ENCODE measurements at places on chromosomes 3 and 15.
A peak's percentile ranks its signal among the peaks of the same experiment; 100 is the strongest.

- no peak for DNase-seq
These were observed 349.5 kb upstream of the POU1F1 start for GRCh38 chr3:87625876-87626275.

GRCh38 chr3:195815169-195815771, 3.5 kb upstream of the MUC4 start:
- no peak for DNase-seq

GRCh38 chr3:88105325-88105724, 44.4 kb upstream of the C3orf38 start:
- DNase-seq, result no peak

- DNase-seq, result no peak
These were observed 12.1 kb downstream of the TBC1D2B start for GRCh38 chr15:78065284-78065872.

DNA sequence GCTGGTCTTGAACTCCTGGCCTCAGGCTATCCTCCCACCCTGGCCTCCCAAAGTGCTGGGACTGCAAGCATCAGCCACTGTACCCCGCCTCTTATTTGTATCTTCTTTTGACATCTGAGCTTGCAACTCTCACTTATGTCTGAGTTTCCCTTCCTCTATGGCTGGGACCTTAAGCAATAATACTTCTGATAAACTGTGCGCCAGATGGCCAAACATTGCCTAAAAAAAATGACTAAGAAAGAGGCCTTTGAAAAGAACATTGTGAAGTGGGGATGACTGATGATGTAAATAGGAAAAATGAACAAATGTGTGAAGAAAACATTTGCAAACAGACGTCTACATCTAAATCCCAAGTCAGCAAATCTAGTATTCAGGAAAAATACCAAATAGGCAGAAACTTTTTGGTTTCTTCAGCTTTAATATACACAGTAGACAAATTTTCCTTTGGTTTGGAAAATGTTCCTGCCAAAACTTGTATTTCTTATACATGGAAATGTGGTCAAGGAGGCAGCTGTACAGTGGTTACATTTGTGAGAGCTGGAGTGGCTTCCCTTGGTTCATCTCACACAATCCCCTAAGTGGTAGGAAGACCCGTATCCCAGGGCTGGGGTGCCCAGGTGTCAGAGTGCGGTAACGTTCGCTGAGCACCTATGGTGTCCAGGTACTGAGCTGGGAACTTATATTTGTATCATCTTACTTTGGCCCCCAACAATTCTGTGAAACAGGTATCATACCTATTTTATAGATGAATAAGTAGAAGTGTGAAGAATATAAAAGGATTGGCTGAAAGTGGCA, 11.6 kb upstream of the TFRC start:
- no peak for DNase-seq

DNA sequence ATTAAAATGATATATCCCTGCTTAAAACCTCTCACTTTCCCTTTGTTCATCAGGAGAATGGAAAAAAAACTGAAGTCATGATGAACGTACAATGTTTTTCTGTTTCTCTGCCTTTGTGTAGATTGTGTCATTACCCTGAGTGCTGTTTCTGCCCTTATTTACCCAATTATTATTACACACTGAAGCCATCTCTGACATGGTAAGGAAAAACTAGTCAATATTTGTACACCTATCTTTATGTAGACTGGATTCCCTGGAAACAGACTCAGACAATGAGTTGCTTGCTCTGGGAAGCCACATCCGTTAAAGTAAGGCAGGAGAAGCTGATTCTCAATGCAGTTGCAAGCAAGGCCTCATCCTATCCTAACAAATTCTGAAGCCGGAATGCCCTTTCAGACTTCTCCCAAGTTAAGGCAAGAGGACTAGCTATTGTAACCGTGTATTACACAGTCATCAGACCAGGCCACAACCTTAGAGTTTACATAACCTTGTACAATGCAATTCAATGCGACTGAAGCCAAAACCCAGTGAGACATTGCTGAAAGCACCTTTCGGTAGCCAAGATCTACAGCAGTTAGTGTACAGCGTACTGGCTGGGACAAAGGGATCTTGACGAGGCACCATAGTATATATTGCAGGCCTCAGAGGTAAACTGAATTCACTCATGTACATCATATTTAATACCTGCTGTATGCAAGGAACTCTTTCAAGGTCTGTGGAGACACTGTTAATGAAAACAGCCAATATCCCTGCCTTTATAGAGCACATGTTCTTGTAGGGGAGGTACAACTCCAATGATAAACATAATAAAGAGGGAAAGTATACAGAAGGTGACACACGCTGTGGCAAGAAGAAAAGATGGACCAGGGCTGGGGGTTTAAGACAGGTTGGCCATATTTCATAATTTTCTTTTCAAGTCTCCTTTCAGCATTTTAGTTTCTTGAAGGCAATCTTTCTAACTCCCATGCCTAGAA, 1040.8 kb upstream of the SEMA6D start:
- DNase-seq, result no peak

DNA sequence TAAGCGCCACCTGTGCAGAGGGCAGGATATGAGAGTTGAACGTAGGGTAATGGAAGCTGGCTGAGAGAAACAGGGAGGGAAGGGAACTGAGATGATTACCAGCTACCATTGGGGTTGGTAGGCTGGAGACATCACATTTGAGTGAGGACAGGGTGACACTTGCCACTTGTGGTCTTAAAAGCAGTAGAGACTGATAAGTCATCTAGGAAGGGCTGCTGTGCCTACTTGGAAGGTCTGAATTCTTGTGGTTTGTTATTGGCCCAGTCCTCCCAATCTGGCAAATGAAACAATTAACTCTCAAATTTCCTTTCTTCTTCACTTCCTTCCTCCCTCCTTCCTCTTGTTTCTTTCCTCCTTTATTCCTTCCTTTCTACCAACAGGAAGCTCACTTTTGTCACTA, 46.8 kb downstream of the COL6A5 start:
- no peak for DNase-seq

GRCh38 chr15:77097248-77097721, 26.4 kb upstream of the TSPAN3 start:
- DNase-seq, result no peak

GRCh38 chr3:45209526-45209925, 16.6 kb downstream of the TMEM158 start:
- DNase-seq, result no peak

- no peak for DNase-seq
These were observed at the start of gene SLC49A4 for GRCh38 chr3:122794779-122795673. SLC49A4 (plus strand) TSS chr3:122795069; CDS start chr3:122795193, 124 bp downstream.

DNA sequence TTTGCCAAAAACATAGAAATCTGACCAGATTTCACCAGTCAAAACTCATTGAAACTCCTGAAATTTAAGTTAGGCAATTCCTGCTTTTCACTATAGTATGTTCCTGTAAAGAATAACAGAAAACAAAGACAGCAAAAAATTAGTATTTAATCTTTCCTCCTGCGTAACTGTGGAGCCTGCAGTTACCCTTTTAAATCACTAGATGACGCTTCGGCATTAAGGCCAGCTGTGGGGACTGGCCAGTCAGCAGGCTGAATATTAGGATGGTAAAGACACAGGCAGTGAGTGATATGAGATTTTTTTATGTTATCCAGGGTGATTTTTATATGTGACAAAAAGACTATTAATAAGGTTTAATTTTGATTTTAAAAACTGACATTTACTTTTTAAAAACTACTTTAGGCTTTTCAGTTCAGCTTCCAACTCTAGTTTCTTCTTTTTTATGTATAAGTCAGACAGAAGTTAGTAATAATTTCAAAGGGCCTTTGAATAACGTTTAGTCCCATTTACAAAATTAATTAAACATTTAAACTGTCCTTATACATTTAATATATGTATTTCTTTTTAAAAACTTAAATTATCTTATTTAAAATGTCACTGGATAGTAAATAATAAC, 165.1 kb downstream of the PPM1L start:
- DNase-seq, result peak; percentile 45

DNA sequence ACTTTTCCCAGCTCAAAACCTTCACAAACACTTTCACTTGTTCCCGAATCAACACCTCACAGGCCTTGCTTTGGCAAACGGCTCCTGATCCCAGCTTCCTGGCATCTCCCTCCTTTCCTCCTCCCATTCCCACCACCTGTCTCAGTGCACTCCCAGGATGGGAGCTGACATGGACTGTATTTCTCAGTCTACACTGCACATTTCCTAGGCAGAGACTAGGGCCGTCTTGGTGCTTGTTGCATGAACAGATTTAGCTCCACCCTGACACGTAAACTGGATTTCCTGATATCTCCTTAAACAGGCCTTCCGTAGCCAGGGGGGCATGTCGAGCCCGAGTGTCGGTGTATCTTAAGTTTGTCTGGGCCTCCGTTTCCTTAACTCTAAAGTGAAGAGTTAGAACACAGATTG, 790 bp upstream of the WHAMM start:
- DNase-seq, result no peak

GRCh38 chr3:127694467-127695215, 21.9 kb downstream of the ABTB1 start:
- DNase-seq, result peak; percentile 22

DNA sequence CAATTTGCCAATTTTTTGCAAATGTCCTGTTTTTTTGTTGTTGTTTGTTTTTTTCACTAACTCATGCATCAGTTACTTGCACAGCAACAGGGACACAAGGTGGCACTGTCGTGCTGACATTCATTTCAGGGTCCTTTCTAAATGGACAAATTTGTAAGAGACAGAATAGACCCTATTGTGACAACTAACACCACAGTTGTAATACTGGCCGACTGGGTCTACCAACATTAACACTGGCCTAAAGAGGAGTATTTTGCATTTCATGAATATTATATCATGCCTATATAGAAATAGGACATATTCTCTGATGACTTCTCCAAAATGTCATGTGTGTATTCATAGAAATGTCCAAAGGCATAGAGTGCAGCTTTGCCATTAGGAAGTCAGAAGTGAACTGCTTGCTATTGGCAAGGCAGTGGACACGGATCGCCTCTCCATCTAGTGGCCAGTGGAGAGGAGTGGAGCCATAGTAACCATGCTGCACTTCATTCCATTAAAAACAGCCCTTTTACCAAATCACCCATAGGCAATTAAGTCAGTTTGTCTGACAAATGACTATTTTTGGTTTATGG, 54.8 kb downstream of the ZBTB20 start:
- DNase-seq, result peak; percentile 31

GRCh38 chr3:40055956-40056355, 246.5 kb downstream of the MYRIP start:
- no peak for DNase-seq

DNA sequence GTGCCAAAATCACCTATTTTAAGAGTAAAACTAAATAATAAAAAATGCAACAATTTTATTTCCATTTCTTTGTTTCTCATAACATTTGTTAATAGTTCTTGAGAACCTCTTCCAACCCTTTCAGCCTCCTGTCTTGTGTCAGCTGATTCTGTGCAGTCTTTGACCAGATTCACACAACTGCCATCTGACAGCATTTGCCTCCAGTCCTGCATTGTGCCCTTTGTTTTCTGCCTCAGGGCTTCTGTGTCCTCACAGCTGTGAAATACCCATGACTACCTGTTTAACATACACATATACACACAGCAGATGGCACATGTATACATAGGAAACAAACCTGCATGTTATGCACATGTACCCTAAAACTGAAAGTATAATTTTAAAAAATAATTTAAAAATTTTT, 13.2 kb upstream of the CNTN6 start:
- DNase-seq, result no peak

GRCh38 chr3:184099806-184100686, 3.2 kb downstream of the HTR3E start:
- no peak for DNase-seq

DNA sequence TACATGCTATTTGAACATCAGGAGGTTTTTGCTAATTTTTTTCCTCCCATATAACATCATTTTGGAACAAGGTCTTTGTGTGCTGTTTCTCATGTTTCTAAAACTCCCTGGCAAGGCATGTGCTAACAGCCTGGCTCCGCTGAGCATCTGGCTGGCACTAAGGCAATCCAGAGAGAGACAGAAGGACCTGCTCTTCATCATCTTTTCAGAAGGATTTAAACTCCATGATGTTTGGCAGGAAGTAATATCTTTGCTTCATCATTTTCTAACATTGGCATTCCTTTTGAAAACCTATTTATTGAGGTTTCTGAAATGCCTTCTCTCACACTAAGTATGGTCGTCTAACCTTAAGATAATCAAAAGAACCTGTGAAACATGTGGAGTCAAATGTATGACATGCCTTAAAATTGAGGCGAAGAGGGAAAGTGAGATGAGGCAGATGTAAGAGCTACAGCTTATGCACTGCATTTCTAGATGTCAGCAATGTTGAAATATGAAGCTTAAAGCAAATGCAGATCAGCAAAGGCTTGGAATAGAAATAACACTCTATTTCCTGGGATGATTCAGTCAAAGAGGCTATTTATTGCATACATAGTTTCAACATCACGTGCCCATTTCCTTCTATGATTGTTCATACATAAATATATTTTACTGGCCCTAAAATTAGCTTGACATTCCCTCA, 592.0 kb downstream of the ZNF385D start:
- no peak for DNase-seq

DNA sequence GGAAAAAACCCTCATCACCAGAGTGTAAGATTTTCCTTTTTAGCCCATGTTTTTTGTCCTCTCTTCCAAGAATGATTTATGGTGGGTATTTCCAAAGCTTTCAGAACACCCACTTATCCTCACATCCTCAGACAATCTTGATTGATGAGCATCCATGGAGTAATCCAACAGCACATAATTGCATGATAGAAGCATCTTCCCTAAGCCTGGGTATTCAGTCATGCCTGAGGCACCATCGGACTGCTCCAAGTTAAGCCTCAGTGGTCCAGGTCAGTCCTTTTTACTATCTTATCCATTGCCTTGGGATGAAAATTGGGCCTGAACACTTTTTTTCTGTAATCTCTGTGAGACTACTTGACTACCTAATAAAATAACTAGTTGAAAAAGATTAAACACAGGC, 676.0 kb upstream of the SEMA6D start:
- no peak for DNase-seq

DNA sequence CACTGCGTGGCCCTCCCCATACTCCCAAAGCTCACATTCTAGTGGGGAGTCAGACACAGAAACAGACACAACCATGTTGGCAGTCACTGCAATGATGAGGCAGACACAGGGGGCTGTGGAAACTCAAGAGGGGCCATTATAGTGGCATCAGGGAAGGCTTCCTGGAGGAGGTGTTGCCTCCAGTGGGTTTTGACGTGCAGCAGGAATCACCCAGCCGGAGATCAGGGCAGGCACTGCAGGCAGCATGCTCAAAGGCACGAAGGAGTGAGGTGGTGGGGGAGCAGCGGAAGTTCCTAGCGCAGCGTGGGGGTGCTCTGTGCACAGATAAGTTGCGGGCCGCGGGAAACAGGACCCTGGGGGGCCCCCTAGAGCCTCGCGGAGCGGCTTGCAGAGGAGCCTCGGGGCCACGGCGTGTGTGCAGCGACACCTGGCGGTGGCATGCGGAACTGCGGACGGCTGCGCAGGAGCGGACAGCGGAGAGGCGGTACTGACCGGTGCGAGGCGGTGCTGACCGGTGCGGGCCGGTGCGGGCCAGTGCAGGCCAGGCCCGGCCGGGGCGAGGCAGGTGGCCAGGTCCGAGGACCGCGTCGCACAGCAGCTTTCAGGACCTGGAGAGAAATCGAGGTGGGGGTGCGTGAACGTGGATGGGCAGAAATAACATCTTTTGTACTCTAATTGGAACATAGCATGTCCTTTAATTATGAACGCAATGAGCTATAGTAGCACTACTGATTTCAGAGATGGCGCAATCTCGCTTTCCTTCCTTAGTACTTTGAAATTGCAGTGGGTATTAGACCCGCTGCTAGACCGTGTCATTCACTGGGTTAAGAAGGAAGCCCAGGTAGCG, 101.5 kb downstream of the FBLN2 start:
- DNase-seq, result peak; percentile 20
